ENCODE measurements at places on chromosomes 11 and 22.

DNA sequence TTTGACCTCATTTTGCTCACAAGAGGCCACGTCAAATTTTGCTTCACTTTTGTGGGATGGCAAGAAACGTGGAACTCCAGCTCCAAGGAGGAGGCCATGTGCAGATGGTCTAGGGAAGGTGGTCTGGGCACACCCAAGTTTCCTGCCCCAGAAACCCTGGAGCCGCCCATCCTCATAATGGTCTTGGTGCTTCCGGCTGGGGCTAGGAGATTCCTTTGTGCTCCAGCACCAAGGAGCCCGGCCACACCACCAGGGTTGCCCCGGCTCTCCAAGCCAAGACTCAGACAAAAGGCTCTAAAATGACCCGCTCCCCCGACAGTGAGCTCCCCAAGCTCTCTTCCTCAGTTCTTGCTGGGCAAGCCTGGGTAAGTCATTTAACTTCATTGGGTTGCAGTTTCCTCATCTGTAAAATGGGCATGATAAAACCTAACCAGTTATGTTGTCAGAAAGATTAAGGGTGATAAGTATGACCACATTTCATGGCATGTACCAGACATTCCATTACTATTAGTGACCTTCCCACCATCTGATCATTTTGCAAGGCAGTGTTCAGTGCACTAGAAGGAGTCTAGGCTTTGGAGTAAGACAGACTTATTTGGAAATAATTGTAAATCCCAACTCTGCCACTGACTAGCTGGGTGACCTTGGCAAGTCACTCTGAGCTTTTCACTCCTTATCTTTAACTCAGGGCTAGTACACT is 23.3 kb downstream of the DKK3 start:
- DNase-seq = no peak

DNA sequence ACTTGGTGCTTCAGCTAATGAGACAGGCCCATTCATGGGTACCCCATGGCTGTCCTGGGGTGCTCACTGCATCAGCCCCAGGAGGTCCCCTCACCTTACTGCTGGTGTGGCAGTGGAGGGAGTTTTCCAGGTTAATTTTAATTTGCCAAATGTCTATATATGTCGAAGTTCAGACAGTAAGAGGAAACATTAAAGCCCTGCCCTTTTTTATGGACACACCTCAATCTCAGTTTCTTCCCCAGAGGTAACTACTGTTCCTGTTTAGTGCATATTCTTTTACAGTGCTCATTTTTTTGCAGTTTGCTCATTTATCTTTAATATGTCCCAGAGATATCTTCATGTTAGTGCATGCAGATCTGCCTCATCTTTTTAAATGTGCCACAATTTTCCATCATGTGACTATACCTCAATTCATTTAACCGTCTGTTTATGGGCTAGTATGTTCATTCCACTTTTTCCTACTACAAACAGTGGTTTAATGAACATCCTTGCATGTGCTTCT is 11.6 kb downstream of the PANX1 start:
- no peak for DNase-seq

DNA sequence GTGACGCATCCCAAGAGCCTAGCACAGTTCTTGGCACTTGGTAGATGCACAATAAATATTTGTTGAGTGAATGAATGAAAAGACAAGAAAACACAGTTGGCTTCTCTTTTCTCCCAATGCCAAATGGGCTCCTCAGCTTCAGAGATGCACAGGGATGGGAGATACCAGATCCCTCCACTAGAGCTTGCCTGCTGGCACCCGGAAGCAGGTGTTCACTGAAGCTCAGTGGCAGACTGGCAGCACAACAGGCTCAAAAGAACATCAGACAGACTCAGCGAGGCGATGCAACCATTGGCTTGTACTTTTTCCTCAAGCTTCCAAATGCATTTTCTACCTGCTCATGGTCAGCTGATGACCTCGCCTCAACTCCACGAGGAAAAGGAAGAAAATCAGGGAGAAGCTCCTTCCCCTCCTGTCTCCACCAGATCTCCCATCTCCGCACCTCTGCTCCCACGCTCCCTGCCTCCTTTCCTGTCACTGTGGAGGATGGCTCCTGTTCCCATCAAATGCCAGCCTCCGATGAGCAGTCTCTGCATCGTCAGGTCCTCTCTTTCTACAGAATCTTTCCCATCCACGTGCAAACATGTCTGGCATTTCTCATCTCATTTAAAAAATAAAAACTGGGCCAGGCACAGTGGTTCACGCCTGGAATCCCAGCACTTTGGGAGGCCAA is 5.8 kb downstream of the RAPSN start:
- DNase-seq = no peak

DNA sequence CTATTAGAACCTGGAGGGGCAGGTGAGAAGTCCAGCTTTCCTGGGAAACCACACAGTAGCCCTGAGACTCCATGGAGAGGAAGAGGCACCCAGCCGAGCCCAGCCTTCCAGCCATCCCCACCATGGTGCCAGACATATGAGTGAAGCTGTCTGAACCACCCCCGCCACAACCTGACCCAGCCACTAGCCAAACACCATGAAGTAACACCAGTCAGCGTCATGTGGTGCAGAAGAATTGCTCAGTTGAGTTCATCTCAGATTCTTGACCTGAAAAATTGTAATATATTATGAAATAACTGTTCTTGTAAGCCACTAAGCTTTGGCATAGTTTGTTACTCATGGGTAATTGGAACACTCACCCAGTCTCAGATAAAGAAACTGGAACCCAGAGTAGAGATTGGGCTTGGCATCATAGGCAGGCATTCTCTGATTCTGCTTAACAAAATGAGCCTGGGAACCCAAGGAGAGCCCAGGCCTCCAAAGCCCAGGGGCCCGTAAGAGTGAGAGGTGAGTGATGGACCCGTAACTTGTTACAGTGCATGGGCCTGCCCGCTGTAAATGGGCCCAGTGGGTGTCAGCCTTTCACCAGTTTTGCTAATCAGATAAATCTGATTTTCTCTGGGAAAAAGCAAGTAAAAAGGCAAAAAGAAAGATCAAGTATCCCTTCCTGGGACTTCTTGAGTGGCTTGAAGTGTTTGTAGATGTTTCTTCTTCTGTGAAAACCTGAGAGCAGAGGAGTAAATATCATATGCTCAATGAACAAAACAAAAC is 305.5 kb downstream of the DDX10 start:
- peak; percentile 7 for DNase-seq
